Lower leg skin (tissue), 4 donors: ENCODE measurements at places on chromosomes 12 and 14.

DNA sequence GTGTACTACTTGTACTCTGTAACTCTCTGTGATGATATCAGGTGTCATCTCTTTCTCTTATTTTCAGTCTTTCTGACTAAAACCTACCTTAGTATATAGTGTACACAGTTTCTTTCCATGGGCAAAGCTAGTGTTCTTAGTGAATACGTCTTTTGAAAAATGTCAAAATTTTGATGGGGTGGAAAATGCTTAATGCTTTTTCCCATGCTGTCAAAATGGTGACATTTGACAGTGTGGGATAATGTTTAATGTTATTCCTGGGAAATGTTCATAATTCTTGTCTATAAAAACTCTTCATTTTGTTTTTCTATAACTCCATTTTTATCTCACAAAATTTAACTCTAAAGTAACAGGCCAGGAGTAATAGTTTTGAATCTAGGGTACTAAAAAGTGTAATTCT lies 742.7 kb upstream of the FOXG1 start:
- DNase-seq: no peak

GRCh38 chr14:68503186-68503825 lies 289.6 kb downstream of the ZFP36L1 start:
- DNase-seq: no peak

DNA sequence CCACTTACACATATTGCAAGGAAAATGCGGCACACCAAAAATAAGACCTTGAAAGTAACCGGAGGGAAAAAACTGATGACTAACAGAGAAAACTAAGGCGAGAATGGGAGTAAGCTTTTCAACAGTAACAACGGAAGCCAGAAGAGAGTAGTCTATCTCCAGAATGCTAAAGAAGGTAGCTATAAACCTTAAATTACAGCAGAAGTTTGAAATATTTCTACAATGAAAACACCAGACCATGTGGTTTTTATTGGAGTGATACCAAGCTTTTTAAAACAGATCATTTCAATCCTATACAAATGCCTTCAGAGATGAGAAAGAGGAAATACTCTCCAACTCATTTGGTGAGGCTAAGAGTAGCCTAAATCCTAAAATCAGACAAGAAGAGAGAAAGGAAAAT lies 209.5 kb downstream of the ANO6 start:
- no peak for DNase-seq

GRCh38 chr12:56377310-56377988 lies 14.8 kb upstream of the APOF start:
- no peak for DNase-seq

DNA sequence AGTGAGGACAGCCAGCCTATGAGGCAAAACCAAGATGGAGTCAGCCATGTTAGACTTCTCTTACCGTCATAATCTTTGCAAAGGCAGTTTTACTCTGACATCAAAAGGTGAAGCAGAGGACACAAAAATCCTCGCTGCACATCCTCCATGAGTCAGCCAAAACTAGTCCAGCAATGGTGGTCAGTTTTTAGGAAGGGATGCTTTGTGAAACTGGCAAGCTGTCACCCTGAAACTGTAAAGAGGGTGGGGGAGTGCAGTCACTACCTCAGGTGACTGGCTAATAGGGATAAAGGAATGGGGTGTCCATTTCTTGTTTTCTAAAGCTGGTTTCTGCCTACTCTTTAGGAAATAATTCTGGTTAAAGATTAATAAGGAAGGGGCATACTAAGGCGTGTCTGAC lies 5.4 kb upstream of the CIPC start:
- no peak for DNase-seq

DNA sequence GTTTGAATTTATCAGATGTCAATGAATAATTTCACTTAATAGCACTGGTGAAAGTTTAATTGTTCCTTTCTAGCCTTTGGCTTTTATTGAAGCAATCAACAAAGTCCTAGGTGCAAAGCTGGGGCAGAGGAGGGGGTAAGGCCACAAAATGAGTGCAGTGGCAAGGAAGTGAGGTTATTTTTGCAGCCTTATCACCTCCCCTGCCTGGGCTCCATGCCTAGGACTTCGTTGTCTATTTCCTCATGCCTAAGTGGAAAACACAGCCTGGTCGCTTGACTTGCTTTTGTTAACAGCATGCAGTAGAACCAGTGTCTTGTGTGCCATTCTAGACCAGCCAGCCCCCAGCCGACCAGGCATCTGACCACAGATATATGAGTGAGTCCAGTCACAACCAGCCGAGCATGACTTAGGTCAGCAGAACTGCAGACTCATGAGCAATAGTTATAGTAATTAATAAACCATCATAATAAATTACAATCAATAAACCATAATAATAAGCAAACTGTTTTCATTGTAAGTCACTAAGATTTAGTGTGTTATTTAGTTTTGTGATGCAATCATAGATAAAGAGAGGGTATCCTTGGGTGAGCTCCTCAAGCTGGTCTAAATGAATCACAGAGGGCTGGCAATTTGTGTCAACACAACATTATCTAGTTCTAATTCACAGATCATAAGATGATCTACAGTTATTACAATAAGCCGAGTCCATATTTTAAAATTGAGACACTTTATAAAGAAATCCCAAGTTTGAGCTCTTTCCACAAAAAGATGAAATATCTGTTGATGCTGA lies 156.8 kb downstream of the GLT1D1 start:
- no peak for DNase-seq

- DNase-seq: peak; percentile 86
Observed at GRCh38 chr14:74763803-74764531, 851 bp downstream of the YLPM1 start.

DNA sequence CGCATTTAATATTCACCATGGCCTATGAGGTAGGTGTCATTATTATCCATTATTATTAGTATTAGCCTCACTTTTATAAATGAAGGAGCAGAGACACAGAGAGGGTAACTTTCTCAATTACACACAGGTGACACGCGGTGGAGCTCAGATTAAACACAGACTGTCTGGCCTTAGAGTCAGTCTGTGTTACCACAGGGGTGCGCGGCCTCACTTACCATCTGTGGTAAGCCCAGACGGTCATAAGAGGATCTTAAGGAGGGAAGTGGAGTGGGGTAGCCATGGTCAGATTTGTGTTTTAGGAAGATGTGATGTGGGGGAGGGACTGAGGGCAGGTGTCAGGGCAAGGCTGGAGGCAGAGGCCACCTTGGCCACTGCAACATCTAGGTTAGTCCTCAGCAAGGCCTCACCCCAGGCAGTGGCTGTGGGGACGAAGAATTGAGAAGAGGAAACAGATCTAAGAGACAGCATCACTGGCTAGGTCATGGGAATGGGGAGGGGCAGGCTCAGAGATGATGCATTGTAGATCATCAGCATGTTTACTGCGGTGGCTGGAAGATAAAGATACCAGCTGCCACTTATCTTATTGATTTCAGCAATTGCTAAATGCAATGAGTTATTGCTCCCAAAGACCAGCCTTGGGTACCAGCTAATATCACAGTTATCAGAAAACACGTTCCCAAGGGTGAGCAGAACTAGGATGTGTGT lies 67.1 kb downstream of the SERPINA3 start:
- no peak for DNase-seq

DNA sequence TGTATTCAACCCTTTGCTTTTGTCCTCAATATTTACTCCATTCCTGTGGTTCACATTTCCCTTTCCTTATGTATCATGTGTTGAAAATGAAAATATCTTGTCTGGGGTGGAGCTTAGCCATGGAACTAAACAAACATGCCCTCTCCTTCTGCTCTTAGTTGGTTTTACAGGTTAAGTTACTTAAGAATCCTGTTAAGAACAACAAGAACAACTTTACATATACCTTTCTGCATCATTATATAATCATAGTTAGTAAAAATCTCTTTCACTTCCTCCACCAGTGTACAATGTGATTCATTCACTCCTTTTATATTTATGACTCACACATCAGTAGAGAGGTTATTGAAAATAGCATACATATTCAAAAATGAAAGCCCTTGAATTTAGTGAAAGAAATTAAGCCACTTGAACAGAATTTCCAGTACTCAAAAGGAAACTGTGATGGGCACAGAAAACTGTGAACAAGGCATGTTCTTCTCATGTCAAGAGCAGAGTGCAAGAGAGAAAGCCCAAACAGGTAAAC lies 307.7 kb downstream of the CCDC91 start:
- no peak for DNase-seq

DNA sequence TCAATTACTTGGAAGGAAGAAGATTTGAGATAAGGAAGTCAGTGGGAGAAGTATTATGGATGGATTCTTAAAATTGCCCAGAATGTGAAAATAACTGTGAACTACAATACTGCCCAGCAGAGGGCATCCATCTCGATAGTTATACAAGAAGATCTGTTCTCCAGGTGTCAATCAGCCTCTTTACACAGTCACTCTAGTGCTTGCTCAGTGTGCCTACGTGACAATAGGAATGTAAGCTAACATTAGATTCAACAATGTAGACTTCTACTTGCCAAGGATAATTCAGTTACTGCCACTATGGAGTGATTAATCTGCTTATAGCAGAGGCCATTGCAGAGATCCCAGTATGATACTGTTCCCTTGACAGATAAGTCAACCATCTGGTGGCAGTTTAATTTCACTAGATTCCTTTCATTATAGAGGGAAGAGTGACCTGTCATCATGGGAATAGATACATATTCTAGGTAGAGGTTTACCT lies 10.6 kb upstream of the MAP4K5 start:
- peak; percentile 38 for DNase-seq

GRCh38 chr14:51604073-51604472 lies 47.6 kb upstream of the FRMD6 start:
- no peak for DNase-seq

- no peak for DNase-seq
Observed at GRCh38 chr14:54503486-54503885, 6.2 kb upstream of the CGRRF1 start.

GRCh38 chr12:21343636-21344035 lies 8.9 kb upstream of the SLCO1A2 start:
- no peak for DNase-seq

- no peak for DNase-seq
Observed at GRCh38 chr14:101796479-101796878, 35.0 kb downstream of the PPP2R5C start.

DNA sequence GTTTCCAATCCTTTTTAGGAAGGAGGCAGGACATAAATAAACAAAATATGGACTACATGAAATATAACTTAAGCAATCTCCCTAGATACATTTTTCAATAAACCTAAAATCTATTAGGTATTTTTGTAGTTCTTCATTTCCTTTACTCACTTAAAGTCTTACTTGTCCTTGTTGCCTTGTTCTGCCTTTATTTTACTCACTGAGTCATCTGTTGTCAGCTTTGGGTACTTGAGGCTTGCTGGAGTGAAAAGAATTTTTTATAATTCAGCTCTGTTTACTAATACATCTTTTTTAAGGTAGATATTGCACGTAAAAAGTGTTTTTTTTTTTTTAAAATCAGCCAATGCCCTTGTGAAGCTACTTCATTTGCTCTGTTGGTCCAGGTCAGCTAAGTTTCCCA lies 216.2 kb downstream of the PELI2 start:
- DNase-seq: no peak

DNA sequence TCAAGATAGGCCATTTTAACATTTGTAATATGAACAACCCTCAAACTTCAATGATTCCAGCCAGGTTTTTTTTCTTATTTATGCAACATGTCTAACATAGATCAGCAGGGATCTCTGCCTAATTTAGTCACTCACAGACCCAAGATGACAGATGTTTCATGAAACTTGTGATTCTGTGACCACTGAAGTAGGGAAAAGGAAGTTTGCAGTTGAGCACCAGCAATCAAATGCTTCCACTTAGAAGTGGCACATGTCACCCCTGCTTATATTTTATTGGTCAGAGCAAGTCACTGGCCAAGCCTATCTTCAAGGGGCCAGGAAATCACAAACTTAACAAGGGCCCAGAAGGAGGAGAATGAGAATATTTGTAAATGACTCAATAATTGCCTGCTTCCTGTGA lies 150.6 kb downstream of the BCAT1 start:
- no peak for DNase-seq

DNA sequence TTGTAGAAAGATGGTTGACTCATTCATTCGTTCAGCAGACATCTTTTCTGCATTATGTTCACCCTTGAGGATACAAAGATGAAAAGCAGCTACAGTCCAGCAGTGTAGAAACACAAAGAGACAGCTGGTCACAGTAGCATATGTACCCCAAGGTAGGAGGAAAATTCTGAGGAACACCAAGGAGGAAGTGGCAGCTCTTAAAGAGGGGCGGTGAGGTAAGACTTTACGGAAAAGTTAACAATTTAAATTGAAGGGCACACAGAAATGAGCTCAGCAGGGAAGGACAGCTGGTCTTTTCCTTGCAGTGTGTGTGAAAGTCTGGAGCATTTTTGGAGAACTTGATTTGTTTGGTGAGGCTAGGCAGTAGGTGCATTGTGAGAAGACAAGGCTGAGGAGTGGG lies 3.5 kb downstream of the SLC35E3 start:
- DNase-seq: no peak

GRCh38 chr14:104580961-104581360 lies 1.4 kb downstream of the C14orf180 start:
- peak; percentile 16 for DNase-seq

- peak; percentile 94 for DNase-seq
Observed at GRCh38 chr12:121240484-121241101, 30.7 kb downstream of the P2RX4 start.

GRCh38 chr14:97413022-97413539 lies 615.9 kb downstream of the VRK1 start:
- DNase-seq: peak; percentile 46

DNA sequence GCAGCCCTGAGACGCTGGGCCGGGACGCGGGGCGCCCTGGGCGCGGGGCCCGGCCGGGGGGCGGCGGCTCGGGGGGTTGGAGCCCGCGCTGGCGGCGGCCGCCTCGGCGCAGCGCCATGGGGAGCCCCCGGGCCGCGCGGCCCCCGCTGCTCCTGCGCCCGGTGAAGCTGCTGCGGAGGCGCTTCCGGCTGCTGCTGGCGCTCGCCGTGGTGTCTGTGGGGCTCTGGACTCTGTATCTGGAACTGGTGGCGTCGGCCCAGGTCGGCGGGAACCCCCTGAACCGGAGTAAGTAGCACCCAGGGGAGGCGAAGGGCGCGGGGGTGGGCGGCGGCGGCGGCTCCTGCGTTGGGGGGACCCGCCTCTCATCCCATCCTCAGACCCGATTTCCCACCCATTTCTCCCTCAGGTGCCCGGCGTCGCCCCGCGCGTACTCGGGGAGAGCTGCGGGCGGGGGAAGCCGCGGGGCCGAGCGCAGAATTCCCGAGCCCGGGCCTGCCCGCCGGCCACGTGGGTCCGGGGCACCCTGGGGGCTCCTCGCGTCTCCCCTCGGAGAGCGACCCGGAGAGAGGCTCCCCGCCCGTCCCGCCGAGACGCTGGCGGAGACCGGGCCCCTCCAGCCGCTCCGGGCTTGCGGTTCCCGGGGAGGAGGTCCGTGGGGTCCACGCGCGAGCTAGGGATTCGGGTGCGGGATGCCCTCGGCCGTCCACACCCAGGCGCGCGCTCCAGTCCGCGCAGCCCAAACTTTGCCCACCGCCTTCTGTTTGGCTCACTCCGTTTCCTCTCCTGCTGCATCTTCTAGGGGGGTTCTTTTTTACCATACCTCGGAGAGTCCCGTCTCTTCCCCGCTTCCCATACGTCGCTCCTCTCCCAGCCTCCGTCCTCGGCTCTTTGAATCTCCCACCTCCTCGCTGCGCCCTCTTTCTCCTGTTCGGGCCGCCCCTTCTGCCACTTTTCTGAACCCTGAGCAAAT lies 807 bp downstream of the B4GALNT3 start:
- DNase-seq: no peak
